ENCODE measurements at places on chromosomes 12 and 14. TPM values are rescaled to one million over a fixed set of nuclear protein-coding genes. Genes with fewer than 3 reads are reported as not detected.

The KCNK10 gene
- total RNA-seq, result not detected

The OR10G3 gene
- not detected for total RNA-seq

The CHURC1 gene
- total RNA-seq, result 87.4 TPM

The GALNT16 gene
- 2.5 TPM for total RNA-seq

The CLMN gene
- total RNA-seq, result 3.9 TPM

The BHLHE41 gene
- total RNA-seq, result 2.1 TPM

The DHRS2 gene
- total RNA-seq, result 0.19 TPM

The NEUROD4 gene
- total RNA-seq, result not detected

The SLC25A47 gene
- under 0.01 TPM for total RNA-seq

The SYNDIG1L gene
- total RNA-seq, result under 0.01 TPM

The LGMN gene
- 87.1 TPM for total RNA-seq

The NANOG gene
- total RNA-seq, result not detected

The BEGAIN gene
- total RNA-seq, result not detected

The GXYLT1 gene
- 19.2 TPM for total RNA-seq

The SMIM41 gene
- not detected for total RNA-seq

The PPFIA2 gene
- 0.96 TPM for total RNA-seq

The C12orf54 gene
- total RNA-seq, result not detected

The WIF1 gene
- total RNA-seq, result not detected

The NFATC4 gene
- 30.3 TPM for total RNA-seq

The DPPA3 gene
- total RNA-seq, result not detected

The RAPGEF3 gene
- 5.1 TPM for total RNA-seq

The SOCS2 gene
- total RNA-seq, result 31.3 TPM

The EML5 gene
- under 0.01 TPM for total RNA-seq

The FAM181A gene
- not detected for total RNA-seq

The KCNMB4 gene
- 5.1 TPM for total RNA-seq

The TSHR gene
- total RNA-seq, result not detected

The KIF5A gene
- total RNA-seq, result 0.28 TPM

The LMNTD1 gene
- 0.38 TPM for total RNA-seq

The RNASE7 gene
- total RNA-seq, result not detected

The GARIN6 gene
- not detected for total RNA-seq

The HOXC9 gene
- total RNA-seq, result not detected

The TMEM30B gene
- total RNA-seq, result 0.56 TPM

The OR6C2 gene
- not detected for total RNA-seq

The ANKRD9 gene
- 22.6 TPM for total RNA-seq

The PEX5 gene
- 29.9 TPM for total RNA-seq

The SLCO1C1 gene
- total RNA-seq, result under 0.01 TPM

The UNG gene
- total RNA-seq, result 24.5 TPM

The MAPK1IP1L gene
- total RNA-seq, result 16.9 TPM

The NAB2 gene
- 49.6 TPM for total RNA-seq

The IAPP gene
- total RNA-seq, result not detected

The CCDC63 gene
- total RNA-seq, result not detected

The RD3L gene
- not detected for total RNA-seq

The MEG3 gene
- total RNA-seq, result 112 TPM

The ADAM21 gene
- total RNA-seq, result 1.5 TPM

The REM2 gene
- total RNA-seq, result not detected

The RNASE1 gene
- total RNA-seq, result 0.96 TPM

The LBHD2 gene
- not detected for total RNA-seq

The KRT5 gene
- total RNA-seq, result 1.4 TPM

The TRHDE gene
- 0.38 TPM for total RNA-seq

The P2RX7 gene
- total RNA-seq, result under 0.01 TPM

The CLEC4A gene
- total RNA-seq, result not detected
